Activated naive CD8-positive, alpha-beta T cell treated with anti-CD3 and anti-CD28 coated beads for 36 hours (primary cell): ENCODE measurements at places on chromosomes 12 and 14. TPM values are rescaled to one million over a fixed set of nuclear protein-coding genes. Genes with fewer than 3 reads are reported as not detected.

DNA sequence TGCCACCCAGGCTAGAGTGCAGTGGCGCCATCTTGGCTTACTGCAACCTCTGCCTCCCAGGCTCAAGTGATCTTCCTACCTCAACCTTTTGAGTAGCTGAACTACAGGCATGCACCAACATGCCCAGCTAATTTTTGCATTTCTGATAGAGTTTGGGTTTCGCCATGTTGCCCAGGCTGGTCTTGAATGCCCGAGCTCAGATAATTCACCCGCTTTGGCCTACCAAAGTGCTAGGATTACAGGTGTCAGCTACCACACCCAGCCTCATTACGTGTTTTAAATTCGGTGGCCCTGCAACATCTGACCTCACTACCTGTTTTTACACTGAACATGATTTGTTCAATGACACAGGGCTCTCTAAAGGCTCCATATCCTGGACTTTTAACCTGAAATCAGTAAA lies 22.9 kb upstream of the RDH16 start:
- no peak for DNase-seq

GRCh38 chr12:104596898-104597843 lies 140.4 kb downstream of the CHST11 start:
- no peak for DNase-seq

Gene RABGGTA
- 36.1 TPM for total RNA-seq

GRCh38 chr12:13256692-13257045 lies 60.1 kb downstream of the EMP1 start:
- DNase-seq: no peak

DNA sequence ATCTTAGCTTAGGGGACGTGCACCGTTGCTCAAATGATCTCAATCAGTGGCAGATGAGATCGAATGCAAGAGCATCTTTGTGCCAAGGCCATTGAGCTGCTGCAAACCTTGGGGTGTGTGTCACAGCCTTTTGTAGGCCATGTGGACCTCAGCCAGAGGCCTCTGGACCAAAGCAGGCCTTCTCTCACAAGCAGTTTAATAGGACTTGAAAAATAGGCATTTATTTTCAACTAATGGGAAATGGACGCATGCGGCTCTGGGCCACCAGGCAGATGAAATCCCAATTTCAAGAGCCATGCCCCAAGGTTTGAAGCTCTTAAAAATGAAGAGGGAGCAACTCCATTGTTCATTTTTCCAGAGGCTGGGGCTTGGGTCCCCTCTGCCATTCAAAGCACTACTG lies 87.3 kb downstream of the TTC7B start:
- no peak for DNase-seq

- DNase-seq: no peak
Observed at GRCh38 chr12:3272958-3273357, 195.8 kb downstream of the TSPAN9 start.

Gene MIP
- total RNA-seq: not detected

DNA sequence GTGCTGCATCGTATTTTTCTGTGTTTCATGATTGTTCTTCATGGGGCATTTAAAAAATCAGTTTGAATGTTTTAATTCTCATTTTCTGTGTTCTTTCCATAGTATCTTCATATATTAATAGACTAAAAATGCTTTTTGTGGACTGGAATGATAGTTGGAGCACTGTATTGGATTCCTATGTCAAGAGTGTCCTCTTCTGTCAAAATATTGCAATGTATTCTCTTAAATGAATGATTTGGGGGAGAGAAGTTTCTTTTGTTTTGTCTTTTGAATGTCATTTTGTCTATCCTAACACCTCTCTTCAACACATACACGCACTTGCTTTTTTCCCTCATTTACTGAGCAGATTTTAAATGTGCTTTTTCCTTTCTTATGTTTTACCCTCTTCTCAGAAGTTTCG lies 4.7 kb upstream of the EIF2S3B start:
- no peak for DNase-seq

DNA sequence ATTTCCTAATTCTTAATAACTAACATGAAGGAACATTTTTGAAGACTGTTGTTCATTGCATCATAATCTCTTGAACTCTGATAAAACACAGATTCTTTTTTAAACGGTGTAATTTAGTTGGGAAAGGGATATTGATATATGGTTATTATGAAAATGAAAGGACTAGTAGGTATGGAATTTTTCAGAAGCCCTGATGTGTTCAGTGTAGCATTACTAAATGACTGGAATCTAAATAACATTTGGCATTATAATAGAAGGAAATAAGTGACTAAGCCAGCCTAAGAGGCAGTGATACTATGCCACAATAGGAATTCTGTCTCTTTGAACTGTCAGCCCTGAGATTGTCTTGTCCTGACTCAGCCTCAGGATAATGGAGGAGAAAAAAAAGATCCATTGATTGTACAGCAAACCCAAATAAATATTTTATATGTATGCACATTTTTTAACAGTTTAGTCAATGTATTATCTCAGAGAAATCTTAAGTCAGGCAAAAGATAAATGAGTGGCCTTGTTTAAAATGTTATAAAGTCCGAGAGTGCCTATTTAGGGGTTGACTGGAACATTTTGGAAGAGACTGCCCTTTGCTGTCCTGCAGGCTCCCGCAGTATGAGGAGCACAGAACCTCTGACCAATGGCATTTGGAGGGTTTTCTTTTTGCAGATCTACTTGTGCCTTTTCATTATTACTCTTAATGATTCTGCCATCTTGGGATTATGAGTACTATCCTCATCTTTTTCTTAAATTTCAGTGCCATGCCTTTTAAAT lies 271.2 kb downstream of the EGLN3 start:
- no peak for DNase-seq

- DNase-seq: no peak
Observed at GRCh38 chr14:65506801-65507200, 94.3 kb downstream of the FUT8 start.

Gene OR10G3
- total RNA-seq: not detected

Gene HHIPL1
- total RNA-seq: 0.02 TPM

Gene TMEM229B
- 3.5 TPM for total RNA-seq

DNA sequence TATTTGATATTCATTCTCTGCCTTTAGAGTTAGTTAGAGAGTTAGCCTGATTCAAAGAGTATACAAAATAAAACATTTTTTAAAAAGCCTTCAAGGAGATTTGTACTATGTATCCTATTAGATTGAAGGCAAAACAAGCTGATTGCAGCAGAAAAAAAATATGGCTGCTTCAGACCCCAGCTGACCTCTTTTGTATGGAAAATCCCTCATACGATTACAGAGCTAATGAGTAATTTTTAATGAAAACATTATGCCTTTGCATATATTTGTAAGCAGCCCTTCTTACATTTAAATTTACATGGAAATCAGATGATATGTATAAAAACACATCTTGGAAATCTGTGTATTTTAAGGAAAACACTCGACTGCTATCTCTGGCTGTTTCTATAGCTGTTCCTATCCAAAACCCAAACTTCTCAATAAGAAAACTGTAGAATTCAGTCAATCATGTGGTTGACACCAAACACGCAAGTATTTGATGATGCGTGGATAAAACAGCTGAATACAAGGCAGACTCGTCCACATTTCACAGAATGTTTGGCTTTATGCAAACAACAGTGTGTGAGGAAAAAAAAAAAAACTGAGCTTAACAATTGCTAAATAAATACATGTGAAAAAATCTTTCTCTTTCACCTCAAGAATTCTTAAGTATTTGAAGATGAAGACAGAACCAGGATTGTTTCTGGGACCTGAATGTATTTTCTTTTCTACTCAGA lies 275.3 kb downstream of the EGLN3 start:
- no peak for DNase-seq

Gene KCNC2
- total RNA-seq: not detected

Gene GTF2H3
- 95.9 TPM for total RNA-seq

Gene DAZAP2
- 95.4 TPM for total RNA-seq

GRCh38 chr12:109923481-109924245 lies 23.6 kb downstream of the TCHP start:
- no peak for DNase-seq

- peak; percentile 39 for DNase-seq
Observed at GRCh38 chr12:94640134-94640928, 10.0 kb downstream of the TMCC3 start.

Gene TMEM253
- total RNA-seq: not detected

GRCh38 chr14:28704153-28704552 lies 62.4 kb upstream of the FOXG1 start:
- DNase-seq: no peak

DNA sequence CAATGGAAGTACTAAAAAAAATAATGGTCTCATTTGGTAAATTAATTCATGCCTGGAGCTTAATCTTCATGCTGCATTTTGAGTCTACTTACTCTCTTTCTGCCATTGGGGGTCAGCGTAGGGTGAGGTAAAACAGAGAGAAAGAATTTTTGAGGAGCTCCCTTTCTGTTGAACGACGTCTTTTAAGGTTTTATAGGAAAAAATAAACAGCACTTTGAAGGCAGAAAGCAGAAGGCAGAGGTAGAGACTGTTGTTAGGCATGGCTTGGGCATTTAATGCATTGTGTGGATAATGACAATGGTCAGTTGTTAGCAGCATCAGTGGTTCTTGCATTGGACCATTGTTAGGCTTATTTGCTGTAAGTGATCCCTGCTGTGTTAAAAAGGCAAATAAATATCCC lies 557.2 kb upstream of the STXBP6 start:
- DNase-seq: no peak

DNA sequence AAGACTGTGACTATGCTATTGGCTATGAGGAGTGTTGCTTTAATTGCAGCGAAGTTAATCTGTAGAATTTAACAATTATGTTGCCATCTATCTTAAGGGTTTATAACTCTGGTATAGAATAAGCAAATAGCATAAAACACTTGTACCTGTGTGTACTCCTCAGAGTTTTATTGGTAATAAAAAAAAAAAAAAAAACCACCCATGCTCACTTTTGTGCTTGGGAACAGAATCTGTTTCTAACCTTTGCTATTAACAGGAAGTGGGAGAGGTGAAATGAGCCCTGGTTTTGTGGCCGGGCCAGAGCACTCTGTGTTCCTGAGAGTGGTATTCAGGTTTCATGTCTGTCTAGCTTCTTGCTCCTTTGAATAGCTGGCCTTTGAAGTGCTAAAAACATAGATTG lies 53.1 kb downstream of the PDE3A start:
- no peak for DNase-seq

Gene OTOGL
- total RNA-seq: not detected

GRCh38 chr12:80154261-80154660 lies 54.9 kb downstream of the OTOGL start:
- no peak for DNase-seq

DNA sequence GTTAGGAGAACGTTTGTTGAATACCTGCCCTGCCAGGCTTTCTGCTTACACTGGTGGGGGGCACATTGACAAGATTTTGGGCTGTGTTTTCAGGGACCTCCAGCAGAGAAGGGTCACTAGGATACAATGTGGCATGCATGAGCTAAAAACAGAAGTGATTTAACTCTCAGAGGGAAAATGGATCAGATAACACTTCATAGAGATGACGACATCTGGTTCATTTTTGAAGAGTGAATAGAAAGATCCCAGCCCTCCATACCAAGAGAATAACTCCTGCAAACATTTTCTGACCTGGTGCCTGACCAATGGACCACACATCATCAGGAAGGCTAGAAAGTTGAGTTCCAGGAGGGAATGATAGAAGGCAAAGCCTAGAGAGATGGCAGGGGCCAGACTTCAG lies 33.7 kb downstream of the CKB start:
- no peak for DNase-seq

Gene NDUFA12
- total RNA-seq: 138 TPM

Gene BATF
- total RNA-seq: 47.9 TPM

DNA sequence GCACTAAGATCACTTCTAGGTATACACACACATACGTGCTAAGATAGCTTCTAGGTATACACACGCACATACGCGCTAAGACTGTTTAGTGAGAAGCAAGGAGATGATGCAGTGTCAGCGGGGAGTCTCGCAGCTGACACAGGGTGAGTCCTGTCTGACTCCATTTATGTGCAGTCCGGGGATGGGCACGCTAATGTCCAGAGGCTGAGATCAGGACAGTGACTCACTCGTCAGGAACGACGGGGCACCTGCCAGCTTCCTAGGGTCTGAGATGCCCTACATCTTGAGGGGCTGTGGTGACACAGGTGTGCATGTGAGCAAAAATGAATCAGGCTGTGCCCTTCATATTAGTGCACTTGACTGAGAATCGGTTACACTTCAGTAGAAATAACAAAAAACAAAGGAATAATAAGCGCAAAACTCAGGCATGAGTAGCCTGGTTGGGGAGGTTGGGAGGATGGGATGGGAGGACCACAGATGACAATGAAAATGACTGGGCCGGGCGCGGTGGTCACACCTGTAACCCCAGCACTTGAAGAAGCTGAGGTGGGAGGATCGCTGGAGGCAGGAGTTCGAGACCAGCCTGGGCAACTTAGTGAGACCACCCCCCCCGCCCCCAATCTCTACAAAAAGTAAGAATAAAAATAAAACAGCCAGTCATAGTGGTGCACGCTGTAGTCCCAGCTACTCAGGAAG lies 29.1 kb upstream of the ULK1 start:
- DNase-seq: no peak

GRCh38 chr14:22883173-22883976 lies at the start of gene REM2:
Gene REM2 (plus strand): TSS chr14:22883222. CDS start chr14:22883288, 66 bp downstream.
- DNase-seq: no peak

DNA sequence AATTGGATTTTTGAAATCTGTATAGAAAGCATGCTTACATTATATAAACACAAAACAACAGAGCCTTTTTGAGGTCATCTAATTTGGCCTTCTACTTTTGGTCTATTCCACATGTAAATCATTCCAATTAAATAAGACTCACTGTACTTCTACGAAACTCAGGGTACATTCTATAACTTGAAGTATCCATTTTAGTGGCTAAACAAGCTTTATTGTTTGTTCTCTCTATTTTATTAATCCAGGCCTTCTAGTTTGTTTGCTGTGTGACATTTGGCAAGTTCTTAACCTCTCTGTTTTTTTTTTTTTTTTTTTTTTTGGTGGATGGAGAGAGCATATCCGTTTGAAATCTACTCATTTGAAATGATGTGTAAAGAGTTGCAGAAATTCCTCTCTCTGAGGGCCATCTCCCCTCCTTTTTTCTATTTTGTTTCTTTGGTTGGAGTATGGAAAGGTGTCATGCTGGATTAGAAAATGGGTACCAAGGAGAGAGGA lies 58.1 kb upstream of the C12orf71 start:
- DNase-seq: no peak

DNA sequence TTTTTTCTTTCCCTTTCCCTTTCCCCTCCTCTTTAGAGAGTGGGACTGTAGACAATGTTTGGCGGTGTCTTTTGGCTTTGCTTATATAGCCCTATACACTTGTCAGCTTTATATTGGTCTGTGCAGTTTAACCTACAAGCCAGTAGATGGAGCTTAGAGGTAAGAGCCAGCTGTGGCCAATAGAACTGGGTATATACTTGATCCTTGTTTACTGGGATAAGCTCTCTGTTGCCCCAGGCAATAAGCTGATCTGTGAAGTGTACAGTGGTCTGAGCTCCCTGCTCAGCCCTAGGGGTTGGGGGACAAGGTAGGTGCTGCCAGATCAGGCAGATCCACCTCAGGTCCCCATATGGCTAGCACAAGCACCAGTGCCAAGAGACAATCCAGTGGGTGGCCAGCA lies 434.1 kb downstream of the NOVA1 start:
- no peak for DNase-seq

Gene GRIN2B
- total RNA-seq: not detected

GRCh38 chr14:29814156-29815015 lies 113.3 kb downstream of the PRKD1 start:
- DNase-seq: no peak
